ENCODE measurements at places on chromosomes 11 and 22.

GRCh38 chr11:778976-779954 is 2.0 kb upstream of the GATD1 start:
- DNase-seq, result no peak

GRCh38 chr22:33710326-33710725 is 209.9 kb downstream of the LARGE1 start:
- no peak for DNase-seq

DNA sequence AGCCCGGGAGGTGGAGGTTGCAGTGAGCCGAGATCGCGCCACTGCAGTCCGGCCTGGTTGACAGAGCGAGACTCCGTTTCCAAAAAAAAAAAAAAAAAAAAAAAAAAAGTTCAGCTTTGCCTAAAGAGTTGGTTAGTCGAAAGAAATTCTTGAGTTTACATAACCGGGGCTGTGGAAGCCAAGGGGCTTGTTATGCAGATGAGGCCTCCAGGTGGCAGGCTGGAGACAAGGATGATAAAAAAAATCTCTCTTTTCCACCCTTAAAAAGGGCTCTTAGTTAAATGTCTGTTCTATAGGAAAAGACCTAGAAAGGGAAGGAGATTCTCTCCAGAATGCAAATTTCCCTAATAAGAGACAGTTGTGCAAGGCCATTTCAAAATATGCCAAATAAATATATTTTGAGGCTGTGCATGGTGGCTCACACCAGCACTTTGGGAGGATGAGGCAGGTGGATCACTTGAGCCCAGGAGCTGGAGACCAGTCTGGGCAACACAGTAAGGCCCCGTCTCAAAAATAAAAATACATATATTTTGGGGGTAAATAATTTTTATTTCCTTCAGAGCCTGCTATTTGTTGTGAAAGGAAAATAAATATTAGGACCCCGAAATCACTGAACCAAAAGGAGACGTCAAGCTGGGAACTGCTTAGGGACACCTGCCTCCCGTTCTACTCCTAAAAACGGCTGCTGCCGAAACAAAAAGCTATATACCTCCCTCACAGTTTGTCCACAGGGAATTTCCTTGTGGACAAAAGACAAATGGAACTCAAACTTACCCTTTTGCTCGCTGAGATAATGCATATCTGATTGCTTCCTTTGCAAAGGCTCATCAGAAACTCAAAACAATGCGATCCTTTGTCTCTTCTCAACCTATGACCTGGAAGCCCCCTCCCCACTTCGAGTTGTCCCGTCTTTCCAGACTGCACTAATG is 2.4 kb upstream of the IFITM2 start:
- no peak for DNase-seq

DNA sequence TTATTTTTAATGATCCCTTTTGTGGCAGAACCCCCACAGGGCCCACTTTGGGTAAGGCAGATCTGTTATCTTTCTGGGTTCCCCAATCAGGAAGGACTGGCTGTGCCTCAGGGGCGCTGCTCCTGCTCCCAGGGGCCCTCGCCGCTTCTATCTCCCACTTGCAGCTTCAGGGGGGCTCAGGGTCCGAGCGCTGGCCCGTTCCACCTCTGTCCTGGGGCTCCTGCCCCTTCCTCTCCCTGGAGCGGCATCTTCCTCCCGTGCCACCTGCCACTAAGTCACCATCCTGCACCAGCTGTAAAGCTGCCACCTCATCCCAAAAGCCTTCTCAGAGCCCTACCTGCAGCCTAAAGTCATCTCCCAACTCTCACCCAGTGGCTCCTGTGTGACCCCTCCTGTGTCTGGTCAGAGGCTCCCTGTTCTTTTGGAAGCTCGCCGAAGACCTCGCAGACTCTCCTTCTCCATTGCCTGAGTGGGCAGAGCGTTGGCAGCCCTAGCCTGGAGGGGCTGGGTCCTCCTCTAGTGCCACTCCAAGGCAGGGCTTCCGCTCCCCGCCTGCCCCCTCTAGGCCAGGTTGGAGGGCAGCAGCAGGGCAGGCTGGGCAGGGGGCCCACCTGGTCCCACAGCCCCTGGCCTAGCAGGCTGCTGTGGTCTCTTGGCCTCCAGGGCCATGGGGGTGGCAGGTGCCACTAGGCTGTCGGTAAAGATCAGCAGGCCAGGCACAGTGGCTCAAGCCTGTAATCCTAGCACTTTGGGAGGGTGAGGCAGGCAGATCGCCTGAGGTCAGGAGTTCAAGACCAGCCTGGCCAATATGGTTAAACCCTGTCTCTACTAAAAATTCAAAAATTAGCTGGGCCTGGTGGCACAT is 106.7 kb downstream of the MORC2 start:
- DNase-seq, result no peak

DNA sequence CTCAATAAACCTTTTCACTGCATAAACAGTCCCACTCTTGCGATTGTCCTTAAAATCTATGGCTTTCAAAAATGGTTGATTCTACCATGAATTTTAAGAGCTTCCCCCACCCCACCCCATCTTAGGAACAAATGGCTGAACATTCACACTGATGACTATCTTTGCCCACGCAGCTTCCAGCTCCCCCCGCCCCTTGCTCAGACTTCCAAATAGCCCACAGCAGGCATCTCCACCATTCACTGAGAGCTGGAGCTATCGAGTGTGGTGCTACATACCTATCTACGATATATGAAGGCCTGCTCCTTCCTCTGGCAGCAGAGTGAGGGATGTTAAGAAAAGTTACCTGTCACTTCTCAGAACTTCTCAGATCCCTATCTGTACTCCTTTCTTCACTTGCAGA is 26.7 kb downstream of the EIF3F start:
- DNase-seq, result no peak

DNA sequence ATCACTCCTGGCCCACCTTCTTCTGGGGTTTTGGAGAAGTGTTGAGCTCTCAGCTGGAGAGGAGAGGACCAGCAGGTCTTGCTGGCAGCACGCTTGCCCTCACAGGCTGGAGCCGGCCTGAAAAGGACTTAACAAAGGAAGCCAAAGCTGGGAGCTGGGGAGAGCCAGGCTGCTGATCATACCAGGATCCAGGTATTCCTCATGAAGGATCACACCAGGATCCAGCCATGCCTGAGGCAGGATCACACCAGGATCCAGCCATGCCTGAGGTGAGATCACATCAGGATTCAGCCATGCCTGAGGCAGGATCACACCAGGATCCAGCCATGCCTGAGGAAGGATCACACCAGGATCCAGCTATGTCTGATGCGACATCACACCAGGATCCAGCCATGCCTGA is 17.0 kb downstream of the MRGPRD start:
- no peak for DNase-seq

- DNase-seq, result peak; percentile 77
Measured at GRCh38 chr11:122883646-122883979, 1.1 kb downstream of the JHY start.

GRCh38 chr11:72719551-72719950 is 32.7 kb downstream of the ARAP1 start:
- DNase-seq, result no peak

DNA sequence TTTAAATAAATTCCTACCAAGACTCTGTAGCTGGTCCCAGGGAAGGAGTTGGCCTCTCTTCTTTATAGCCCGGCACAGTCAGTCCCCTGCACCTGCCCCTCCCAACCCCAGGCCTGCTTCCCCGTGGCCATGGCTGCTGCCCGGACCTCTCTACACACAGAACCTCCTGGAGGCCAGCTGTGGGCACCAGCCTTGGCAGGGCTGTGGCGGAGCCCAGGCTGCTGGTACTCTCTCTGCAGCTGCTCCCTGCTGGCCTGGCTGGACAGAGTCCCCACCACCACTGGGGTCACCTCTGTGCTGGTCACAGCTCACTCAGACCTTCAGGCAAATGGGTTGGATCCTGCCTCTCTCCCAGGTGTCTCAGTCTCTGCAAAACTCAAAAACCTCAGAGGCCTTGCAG is 69.3 kb downstream of the LRP5 start:
- DNase-seq, result no peak

DNA sequence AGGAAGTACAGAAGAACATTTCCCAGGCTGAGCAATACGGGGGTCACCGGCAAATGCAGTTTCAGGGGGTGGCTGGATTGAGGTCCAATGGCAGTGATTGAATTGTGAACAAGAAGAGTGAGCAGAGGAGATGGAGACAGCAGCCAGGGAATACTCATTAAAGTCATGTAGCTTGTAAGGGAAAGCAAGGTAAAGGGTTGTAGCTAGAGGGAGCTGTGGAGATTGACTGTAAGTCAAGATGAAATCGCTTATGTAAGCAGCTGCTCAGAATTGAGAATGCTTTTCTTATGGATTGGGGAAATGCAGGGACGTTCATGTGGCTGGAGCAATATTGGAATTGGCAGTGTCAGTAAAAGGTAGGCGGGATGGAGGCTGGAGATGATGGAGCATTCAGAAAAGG is 111.4 kb upstream of the TBCEL start:
- DNase-seq, result peak; percentile 4

DNA sequence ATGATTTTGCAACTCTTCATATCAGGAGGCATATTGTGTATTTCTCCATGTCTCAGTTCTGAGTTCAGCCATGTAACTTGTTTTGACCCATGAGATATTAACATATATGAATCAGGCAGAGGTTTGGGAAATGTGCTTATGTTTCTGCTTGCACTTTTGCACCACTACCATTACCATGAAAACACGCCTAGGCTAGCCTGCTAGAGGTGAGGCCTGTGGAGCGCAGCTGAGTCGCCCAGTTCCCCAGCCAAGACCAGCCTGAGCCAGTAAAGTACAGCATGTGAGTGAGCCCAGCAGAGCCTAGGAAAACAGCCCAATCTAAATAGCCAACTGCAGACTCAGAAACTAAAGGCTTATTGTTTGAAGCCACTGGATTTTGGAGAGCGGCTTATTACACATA is 18.4 kb upstream of the MYOD1 start:
- no peak for DNase-seq

DNA sequence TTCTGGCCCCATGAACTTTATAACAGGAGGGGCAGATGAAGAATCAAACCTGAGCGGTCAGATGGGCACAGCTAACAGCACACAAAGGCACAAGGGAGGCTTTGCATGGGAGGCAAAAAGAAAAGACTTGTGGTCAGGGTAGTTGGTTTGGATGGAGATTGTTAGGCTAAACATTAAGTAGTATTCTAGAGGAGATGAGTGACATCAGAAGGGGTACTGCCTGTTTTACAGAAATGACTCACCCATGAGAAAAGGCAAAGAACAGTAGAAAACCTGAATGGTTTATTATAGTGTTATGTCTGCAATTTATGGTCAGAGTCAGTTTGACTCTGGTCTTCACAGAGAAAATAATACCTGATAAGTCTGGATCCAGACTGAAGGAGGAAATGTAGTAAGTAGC is 129.8 kb upstream of the KIRREL3 start:
- no peak for DNase-seq

- no peak for DNase-seq
Measured at GRCh38 chr22:41920271-41920976, 5.5 kb upstream of the SHISA8 start.

- no peak for DNase-seq
Measured at GRCh38 chr11:69553416-69554357, 72.2 kb downstream of the LINC01488 start.

- DNase-seq, result no peak
Measured at GRCh38 chr11:35107861-35108260, 31.1 kb upstream of the CD44 start.

DNA sequence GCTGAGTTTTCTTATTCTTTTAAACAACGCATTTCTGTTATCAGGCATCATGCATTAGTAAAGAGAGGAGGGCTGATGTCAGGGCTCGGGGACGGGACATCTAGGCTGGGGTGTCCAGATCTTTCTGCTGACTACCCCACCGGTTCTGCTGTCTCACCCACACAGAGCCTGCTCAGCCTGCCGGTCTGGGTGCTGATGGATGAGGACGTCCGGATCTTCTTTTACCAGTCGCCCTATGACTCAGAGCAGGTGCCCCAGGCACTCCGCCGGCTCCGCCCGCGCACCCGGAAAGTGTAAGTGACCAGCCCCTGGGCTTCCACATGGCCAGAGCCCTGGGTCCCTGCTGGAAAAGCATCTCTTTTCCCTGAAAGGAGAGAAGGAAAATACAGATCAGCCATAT is 9.4 kb downstream of the NCF4 start:
- no peak for DNase-seq

- DNase-seq, result peak; percentile 79
Measured at GRCh38 chr22:43036282-43036829, 21.4 kb upstream of the PACSIN2 start.

GRCh38 chr11:43243927-43244326 is 67.9 kb upstream of the API5 start:
- DNase-seq, result no peak

All from GM04503 (cell line).